ENCODE measurements at places on chromosomes 3 and 15.

DNA sequence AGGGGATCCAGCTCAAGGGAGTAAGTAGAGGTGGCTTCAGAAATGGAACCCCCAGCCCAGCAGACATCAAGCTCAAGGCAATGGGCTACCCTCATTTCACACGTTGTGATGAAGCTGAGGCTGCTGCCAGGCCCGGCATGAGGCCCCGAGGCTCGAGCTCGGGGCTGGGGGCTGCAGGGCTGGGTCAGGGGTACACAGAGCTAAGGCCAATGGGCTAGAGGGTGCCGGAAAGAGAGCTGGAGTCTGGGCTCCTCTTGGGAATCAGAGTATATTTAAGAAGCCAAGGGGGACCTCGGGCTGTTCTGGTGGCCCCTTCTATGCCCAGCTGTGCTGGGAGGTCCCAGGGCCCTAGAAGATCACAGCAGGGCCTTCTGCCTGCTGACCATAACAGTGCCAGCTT, 7.4 kb downstream of the PRSS50 start:
- no peak for DNase-seq

- no peak for DNase-seq
These were observed at the start of gene MME for GRCh38 chr3:155079746-155080487. TSS of gene MME (plus strand) at chr3:155080319. CDS start at chr3:155084168, 3,849 bp downstream.

DNA sequence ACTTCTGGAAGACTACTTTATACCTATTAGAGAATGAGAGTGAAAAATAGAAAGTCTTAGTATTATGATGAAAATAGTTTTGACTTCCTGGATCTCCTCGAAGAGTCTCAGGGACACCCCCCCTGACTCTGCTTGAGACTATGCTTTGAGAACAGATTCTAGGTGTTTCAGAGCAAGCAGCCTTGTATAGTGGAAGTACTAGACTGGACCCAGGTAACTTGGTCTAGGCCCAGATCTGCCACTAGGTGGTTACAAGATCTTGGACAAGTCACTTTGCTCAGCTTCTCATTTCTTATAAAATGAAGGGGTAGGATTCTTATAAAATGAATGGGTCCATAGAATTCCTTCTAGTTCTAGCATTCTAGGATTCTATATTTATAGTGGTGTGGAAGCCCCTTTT, 9.1 kb downstream of the ABHD5 start:
- no peak for DNase-seq

DNA sequence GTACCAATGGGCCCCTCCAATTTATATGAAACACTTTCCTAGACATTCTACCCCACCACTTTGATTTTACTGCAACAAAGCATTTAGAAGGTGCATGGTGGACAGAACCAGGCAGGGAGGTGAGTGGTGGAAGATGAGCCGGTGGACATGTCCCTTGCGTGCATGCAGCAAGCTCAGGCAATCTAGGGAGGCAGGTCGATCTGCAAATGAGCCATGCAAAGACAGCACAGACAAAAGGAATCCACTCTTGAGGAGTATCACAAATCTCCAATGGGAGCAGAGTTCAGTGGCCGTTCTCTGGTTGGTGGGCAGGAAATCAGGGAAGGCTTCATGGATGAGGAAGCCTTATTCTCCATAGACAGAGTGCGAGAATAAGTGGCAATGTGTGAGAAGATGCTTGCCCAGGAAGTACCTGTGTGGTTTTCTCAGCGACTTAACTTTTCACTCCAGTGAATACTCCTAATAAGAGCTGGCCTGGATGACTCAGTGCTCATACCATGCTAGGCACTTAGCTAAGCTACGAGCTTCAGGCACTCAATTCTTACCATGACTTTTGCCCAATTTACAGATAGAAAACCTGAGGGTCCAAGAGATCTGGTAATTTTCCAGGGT, 152.5 kb downstream of the FOXP1 start:
- no peak for DNase-seq

DNA sequence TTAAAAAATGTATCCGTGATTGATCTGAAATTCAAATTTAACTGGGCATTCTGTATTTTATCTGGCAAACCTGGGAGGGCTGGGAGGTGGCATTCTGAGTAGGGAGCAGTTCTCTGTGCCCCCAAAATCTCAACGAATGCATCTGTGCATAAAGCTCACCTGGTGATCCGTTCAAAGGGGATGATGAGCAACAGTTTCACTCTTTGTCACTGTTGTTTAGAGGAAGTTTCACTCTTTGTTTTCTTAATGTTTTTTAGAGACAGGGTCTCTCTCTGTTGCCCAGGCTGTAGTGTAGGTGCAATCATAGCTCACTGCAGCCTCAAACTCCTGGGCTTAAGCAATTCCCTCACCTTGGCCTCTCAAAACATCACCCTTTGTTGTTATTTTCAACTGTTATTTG, 186.7 kb downstream of the SSR3 start:
- no peak for DNase-seq

DNA sequence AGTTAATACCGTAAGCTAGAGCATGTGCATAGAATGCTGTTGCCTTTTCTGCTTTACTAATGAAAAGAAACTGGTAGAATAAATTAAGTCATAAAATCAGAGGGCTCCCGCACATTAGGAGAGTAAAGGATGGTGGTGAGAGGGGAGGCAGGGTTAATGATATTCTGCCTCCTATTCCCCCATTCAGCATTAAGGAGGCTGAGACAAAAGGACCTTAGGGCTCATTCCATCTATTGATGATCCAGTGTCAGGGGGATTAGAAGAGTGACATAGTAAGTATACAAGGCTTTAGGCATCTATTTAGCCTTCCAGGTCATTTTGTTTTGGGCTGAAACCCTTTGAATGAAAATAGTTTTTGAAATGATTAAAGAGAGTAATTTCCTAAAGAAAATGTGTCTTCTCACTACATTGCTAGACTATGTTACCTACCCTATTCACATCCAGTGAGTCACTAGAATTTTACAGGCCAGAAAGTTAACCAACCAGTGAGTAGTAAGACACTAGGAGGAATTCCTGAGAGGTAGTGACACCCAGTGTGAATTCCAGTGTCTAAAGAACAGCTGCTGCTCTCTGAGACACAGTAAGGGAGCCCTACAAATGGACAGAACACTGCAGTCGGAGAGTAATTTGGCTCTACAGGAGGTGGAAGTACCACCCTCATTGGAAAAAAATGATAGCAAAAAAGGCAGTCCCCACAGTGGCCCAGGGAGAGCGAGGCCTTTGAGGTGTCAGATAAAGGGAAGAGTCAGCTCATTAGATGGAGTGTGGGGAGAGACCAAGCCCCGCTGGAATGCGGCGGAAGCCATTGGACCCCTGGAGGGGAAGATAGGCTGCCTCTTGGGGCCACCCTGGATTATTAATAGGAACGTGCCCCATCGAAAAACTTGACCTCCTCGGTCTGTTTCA, 67.6 kb downstream of the TUSC7 start:
- DNase-seq = no peak

DNA sequence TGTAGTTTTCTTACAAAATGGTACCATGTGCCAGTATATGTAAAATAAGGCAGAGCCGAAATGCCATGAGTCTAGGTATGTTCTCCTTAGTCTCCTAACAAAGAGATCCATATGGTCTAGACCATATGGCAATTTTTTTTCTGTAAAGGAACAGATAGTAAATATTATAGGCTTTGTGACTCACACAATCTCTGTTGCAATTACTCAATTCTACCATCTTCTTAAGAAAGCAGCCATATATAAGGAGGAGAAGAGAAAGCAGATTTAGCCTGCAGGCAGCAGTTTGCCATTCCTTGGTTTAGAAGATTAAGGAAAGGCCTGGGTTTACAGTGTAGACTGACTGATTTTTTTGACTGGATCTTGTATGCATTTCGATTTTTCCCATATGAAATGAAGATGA, 16.3 kb upstream of the BBX start:
- no peak for DNase-seq

DNA sequence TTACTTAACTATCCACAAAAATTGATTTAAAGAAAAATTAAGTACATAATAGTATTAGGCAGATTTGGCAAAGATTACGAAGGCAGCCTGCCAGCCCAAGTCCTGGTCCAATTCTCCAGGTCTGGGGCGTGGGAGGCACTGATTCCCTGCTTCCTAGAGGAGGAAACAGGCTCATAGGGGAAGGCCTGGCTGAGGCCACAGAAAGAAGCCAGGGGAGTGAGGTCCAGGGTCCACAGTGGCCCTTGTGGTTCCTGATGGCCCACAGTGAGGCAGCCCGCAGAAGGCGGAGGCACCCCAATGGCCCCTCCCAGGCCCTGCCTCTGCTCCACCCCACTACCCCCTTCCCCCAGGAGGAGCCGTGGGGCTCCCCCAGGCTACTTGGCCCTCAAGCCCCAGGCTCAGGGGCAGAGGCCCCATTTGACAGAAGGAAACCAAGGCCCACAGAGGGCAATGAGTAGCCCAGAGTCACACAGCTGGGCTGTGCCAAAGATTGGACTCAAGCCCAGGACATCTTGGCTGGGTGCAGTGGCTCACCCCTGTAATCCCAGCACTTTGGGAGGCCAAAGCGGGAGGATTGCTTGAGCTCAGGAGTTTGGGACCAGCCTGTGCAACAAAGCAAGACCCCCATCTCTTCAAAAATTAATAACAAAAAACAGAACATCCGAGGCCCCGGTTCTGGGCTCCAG, 21.0 kb downstream of the H1-8 start:
- no peak for DNase-seq

DNA sequence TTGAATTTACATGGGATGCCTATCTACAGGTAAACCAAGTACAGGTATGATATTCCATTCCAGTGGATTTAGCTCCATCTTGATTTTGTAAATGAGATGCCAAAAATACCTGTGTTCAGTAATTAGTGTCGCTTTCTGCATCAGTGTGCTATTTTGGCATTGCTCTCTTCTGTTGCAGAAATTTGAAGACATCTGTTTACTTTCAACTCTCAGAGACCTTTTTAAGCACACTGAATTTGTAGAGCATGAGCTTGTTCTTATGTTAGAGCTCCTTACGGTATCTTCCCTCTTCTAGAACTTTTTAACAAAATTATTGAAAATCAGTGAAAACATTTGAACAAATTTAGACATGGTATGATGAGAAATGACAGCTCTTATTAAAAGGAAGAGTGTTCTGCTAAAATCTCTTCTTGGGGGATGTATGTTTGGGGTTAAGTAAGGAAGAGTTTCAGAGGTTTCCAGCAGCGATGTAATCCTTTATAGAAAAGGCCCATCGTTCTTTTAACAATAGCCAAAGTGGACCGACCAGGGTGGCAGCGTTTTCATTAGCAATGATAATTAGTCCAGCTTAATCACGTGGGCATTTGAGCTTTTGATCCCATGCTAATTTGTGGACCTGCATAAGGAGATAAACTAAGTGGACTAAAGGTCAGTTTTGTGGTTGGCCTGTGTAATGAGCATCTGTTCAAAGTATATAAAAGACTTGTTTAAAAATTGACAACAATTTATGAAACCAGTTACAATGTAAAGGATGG, 385.4 kb downstream of the PTPRG start:
- no peak for DNase-seq

- peak; percentile 28 for DNase-seq
These were observed 82.8 kb upstream of the CDV3 start for GRCh38 chr3:133490468-133491351.

DNA sequence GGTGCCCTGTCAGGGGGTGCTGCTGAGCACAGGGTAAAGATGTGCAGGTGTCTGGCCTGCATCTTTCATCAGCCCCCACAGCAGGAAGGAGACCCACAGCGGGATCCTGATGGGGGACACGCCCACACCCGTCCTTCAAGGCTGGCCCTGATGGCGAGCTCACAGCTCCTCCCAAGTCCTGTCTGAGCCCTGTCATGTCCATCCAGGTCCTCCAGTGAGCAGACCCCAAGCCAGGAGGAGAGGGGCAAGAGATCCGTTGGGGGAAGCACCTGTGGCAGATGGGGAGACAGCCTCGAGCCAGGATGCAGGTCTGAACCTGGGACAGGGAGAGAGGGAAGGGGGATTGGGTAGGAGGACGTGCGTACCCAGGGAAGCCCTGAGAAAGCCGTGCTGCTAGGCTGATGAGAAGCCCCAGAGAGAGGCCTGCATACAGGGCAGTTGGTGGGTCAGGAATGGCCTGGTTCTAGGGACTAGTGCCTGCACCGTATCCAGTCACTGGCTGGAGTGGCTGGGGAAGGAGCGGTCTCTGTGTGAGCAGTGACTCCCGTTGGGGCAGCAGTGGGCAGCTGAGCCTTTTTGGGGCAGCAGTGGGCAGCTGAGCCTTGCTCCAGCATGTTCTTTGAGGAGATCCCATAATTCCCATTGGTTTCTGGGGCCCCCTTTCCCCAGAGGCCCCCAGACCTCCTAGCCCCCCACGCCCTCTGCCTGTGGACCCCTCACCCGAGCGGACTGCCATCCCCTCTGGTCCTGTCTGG, 133.3 kb upstream of the MEF2A start:
- no peak for DNase-seq

DNA sequence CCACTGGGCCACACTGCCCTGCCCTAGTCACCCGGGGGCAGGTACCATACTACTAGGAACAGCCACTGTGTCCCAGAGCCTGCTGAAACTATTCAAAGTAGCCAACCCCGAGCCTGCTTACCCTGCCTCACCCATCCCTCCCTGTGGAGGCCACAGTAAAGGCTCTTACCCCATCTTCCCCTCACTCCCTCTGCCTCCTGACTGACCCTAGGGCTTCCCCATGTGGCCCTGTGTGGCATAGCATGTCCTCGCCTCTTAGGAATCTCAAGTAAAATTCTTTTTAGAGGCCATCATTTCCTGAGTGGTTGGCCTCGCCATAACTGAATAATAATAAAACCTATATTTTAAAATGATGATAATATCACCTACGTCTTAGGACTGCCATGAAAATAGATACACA, 112.2 kb upstream of the SLC6A11 start:
- no peak for DNase-seq

GRCh38 chr3:61894988-61895935, 333.9 kb downstream of the PTPRG start:
- DNase-seq = peak; percentile 31

DNA sequence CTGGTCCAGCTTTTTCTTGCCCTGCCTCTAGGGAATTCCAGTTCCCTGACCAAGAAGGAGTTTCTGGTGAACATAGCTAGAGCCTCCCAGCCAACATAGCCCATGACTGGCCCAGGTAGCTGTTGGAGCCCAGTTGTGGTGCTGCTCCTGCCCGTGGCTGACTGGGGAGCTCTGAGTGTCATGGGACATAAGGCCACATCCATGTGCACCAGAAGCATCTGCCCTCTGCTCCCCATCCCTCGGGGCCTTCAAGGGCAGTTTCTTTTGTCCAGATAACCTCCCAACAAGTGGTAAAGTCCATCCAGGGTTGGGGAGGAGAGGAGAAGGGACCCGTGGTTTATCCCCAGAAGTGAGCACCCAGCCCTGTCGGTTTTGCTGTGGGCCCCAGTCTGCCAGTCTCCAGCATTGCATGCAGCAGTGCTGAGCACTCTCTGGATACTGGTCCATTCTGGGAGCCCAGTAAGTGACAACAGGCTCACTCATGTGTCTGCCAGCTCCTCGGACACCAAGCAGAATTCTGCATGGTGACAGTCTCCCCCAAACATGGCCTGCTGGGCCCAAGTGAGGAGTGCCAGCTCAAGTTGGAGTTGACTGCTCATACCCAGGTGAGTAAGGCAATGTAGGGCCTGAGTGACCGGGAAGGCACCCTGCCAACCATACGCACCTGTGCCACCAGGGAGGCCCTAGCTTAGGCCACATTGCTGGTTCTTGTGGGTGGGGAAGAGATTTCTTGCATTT, 28.8 kb downstream of the ACAA1 start:
- no peak for DNase-seq
